ENCODE measurements at places on chromosomes 13 and 19.

GRCh38 chr19:6020972-6021805 is 43.2 kb upstream of the RANBP3 start:
- DNase-seq: peak; percentile 32

DNA sequence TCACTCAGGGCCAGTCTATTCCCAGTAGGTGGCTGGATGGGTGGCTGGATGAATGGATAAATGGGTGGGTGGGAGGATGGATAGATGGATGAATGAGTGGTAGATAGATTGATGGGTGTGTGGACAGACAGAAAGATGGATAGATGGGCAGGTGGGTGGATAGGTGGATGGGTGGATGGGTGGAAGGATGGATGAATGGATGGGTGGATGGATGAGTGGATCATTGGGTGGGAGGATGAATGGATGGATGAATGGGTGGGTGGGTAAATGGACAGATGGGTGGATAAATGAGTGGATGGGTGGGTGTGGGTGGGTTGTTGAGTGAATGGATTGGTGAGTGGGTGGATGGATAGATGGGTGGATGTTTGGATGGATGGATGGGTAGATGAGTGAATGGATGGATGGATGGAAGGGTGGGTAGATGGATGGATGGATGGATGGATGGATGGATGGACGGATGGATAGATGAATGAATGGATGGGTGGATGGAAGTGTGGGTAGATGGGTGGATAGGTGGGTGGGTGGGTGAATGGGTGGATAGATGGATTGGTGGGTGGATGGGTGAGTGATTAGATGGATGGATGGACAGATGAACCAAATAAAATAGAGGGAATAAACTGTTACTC is 27.1 kb upstream of the CCNE1 start:
- no peak for DNase-seq

GRCh38 chr13:74796157-74796556 is 662.0 kb upstream of the KLF12 start:
- no peak for DNase-seq

DNA sequence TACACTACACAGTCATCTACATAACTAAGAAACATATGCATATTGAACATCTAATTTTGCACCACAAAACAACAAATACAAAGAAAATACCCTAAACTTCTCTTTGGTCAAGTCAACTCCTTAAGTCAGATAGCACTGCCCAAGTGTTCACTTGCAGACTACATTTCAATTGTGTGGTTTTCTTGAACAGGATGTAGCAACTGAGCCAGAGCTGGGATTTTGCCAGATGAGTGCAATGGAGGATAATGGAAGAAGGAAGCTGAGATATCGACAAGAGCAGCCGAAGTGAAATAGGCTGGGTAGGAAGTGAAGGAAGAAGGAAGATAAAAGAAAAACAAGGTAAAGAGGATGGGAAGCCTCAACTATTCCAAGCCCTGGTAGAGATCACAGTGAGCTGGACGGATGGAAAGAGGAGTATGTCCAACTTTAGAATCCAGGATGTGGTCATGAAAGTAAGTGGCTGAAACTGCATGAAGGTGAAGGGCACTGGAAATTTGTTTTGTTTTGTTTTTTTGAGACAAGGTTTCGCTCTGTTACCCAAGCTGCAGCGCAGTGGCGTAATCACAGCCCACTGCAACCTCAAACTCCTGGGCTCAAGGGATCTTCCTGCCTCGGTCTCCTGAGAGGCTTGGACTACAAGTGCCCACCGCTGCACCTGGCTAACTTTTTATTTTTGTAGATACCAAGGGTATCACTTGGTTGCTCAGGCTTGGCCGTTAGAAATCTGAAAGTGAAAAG is 15.0 kb downstream of the NUFIP1 start:
- no peak for DNase-seq

DNA sequence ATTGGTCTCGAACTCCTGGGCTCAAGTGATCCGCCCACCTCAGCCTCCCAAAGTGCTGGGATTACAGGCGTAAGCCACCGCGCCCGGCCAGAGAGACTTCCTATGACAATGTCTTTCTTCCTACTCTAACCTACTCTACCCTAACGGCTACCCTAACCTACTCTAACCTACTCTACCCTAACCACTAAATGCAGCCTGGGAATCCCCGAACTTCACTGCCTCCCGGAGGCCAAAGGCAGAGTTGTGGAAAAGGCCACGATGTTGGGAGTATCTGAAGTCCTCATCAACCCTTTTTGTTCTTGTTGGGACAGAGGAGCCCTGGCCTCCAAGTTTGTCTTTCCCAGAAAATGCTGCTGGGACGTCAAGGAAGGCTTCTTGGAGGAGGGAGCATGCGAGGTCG is 967 bp upstream of the NR2C2AP start:
- DNase-seq: no peak

DNA sequence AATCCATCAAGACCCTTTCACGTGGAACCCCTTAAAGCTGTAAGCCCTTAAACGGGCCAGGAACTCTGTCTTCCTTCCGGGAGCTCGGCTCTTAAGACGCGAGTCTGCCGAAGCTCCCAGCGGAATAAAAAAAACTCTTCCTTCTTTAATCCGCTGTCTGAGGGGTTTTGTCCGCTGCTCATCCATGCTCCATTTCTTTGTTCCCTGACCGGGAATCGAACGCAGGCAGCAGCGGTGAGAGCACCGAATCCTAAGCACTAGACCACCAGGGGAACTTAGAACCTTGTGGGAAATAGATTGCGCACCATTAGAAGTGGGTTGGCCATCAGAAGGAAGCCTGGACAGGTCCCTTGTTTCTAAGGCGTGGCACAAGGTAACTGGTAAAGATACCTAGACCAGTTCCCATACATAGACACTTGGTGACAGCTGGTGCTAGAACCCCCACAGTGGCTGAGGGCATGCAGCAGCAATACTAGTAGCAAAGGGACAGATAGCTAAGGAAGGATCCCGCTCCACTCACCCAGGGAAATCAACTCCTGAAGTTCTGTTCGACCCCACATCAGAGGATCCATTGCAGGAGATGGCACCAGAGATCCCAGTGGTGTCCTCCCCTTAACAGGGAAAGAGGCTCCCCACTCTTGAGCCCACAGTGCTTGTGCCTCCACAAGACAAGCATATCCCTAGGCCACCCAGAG is 1.5 kb upstream of the RGCC start:
- DNase-seq: no peak

DNA sequence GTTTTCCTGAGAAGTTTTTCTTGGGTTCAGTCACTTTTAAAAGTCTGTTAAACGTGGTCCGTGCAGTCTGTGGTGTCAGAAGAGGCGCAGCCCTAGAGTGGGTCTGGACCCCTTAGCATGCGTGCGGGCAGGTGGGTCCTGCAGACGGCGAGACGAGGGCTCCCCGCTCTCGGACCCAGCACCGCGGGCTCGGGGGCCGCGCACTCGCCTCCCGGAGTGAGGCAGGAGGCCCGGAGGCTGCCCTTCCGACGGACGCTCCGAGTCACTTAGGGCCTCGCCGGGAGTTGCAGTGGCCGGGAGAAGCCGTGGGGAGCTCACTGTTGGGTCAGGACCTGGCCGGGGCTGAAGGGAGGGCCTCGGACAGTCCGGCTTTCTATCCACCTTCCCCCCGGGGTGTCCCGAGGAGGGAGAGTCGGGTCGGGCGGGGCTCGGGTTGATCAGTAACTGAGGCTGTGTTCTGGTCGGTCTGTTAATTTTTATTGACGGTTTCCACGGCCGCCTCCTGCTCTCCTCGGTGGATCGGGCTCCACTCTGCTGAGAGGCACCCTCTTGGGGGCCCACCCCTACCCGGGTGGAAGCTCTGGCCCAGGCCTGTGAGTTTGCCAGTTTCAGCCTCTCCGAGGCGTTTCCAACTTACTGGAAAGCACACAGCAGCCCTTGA is 1.3 kb downstream of the PTBP1 start:
- DNase-seq: no peak

DNA sequence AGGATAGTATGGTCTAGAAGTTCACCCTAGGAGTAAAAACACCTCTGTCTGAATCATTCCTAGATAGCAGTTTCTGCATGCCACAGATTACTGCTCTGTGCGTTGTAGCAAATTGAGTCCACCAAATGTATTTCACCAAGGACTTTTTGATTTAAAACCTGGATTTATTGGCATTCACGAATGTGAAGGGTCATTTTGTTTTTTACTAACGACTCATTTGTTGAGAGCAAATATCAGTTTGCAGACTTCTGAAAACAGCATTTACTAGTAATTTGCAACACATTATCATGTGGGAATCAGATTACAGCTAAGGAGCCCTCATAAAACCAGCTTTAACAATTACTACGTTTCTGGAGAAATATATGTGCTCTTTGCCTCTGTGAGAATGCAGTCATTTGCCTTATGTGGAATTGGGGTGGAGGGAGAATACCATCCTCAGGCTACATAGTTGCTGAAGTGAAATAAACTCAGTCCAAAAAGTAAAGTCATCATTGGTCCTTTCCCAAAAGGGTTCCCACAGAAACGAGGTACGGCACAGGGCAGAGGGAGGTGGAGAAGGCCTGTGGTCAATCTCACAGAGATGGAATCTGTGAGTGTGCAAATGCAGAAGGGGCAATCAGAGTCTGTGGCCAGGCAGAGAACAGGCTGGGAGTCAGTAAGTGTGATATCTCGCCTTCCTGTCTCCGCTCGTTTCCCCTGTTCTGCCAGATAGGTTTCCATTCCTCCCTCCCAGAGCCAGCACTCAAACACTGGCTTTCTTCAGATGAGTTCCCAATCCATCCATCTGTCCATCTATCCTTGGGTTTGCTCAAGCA is 63.1 kb downstream of the DLEU7 start:
- no peak for DNase-seq

DNA sequence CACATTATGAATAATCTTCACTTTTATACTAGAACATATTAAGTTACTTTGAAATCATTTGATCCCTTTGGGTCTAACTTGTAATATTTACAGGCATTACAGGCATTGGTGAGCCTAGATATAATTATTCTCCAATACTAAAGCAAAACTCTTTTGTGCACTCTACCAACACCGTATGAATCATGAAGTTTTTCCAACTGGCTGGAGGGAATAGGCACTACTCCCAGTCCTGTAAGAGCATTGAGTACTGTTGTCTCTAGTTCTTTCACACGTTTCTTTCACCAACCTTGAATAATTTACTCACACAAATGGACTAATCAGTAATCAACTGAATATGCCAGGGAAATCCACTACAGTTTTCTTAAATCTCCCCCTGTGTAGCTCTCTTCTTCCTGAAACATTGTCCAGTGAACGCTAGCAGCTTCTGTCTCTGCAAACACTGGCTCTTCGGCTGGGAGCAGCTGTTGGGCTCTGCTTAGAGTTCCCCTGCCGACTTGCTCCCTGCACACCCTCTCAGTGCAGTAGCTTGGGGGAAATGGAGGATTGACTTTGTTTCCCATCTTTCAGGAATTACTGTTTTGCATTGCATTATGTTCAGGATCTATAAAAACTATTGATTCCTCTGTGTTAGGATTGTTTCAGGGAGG is 476.7 kb downstream of the RFC3 start:
- DNase-seq: no peak

GRCh38 chr19:6465663-6466062 is 1.6 kb downstream of the CRB3 start:
- no peak for DNase-seq

DNA sequence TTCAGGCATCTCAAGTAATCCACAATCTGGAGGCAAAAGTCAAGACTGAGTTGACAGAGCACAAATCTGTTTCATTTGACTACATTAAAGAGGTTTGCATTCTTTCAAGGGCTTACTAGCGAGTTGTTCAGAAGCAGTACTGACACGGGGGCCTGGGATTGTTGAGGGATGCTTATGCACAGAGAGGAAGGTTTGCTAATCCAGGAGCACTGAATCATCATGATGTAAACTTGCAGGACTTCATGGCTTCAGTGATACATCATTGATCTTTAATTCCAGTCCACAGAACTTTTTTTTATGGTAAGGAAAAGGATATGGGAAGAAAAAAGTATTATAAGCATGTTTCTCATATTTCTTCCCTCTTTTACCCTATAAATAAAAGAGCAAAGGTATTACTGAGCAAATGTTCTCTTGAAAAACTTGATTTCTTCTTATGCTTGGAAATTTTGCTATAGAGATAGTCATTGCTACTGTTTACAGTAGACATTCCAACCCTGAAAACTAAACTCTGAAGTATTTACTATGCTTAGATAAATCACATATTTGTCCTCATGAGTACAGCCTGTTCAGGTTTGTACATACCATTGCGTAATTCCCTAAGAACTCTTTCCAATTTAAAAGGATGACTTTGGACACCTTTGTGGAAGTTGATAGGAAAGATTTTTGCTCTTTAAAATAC is 65.8 kb upstream of the KPNA3 start:
- DNase-seq: no peak

DNA sequence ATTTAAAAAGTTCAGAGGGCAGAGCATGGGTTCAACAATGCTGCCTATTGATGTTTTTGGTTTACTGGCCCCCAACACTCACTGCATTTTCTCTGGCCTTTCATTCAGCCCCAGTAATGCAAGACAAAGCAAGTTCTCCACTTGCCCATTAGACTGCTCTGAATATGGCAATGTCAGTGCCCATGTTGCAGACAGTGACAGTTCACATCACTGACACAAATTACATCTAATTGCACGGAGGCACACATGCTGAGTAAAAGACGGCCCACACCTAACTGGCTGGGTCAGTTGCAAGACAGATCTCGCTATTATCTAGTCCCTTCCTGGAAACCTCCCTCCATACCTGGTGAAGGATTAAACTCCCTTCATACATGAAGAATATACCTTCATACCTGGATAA is 54.0 kb downstream of the ENOX1 start:
- DNase-seq: no peak

GRCh38 chr13:31769575-31769974 is 30.2 kb downstream of the RXFP2 start:
- DNase-seq: no peak

GRCh38 chr19:7535047-7535997 is at the start of gene PNPLA6:
PNPLA6 (plus strand) TSS chr19:7535717; CDS start chr19:7535789, 72 bp downstream.
- peak; percentile 88 for DNase-seq

DNA sequence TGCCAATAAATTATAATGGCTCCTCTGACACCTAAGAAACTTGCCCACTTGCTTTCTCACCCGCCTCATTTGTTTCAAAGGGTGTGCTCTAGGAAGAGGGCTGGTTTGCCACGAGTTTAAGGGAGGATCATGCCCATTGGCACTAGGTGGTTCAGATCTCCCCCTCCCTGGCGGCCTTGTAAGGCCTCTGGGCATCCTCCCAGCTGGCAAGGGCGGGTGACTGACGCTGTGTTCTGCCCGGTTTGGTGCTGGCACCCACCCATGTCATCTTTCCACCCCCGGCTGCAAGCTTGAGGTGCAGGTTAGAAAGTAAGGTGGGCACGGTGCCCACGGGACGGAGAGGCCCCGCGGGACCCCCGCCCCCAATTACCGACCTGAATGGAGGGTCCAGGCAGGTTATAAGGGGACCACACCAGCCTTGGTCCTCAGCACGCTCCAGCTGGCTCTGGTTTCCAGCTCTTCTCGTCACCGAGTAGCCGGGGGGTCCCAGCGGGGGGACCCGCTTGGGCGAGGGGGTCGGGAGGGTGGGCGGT is 90.4 kb downstream of the PTPRS start:
- no peak for DNase-seq

GRCh38 chr19:1017115-1017905 is 3.6 kb downstream of the TMEM259 start:
- no peak for DNase-seq

Measured in NCI-H1105 (cell line).